Stomach (tissue), 19 donors: ENCODE measurements at places on chromosomes 4 and X. TPM values are rescaled to one million over a fixed set of nuclear protein-coding genes. Genes with fewer than 3 reads are reported as not detected.

Gene CLDN34
- not detected for polyA plus RNA-seq

Gene MTMR8
- 0.98 TPM for polyA plus RNA-seq

Gene MAGEA12
- not detected for polyA plus RNA-seq

Gene DCAF12L1
- 0.18 TPM for polyA plus RNA-seq

Gene ANOS1
- polyA plus RNA-seq = 1.3 TPM

DNA sequence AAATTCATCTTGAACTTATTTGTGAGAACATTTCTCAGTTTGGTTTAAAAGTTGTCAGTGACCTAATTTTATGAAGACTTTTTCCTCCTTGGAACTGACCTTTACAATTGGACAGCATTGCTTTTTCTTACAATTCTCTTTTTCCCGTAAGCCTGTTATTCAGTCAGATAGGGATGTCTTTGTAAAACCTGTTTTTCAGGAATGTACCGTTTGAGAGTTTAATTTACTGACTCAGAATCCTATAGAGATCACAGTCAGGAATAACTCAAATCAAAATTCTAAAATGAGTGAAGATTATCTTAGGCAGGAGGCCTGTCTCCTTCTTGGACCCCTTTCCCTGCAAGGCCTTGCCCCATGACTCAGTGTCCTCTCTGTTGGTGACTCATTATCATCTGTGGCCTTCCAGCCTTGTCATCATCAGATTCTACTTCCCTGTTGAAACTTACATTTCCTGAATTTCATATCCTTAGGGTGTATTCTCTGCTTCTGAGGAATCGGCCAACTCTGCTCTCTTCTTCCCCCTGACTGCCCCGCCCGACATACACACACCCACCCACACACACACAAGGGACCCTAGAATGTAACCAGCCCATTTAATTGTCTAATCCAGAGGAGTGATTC, 99.8 kb downstream of the ARHGAP10 start:
- peak; percentile 49 for DNase-seq
- peak overlapping the region; percentile 80 for H3K27ac ChIP-seq
- no peaks in the 10 kb centered on the region for H3K27me3 ChIP-seq
- H3K36me3 ChIP-seq = no peaks in the 10 kb centered on the region
- H3K4me1 ChIP-seq = peaks cover 58% of the 10 kb centered on the region

DNA sequence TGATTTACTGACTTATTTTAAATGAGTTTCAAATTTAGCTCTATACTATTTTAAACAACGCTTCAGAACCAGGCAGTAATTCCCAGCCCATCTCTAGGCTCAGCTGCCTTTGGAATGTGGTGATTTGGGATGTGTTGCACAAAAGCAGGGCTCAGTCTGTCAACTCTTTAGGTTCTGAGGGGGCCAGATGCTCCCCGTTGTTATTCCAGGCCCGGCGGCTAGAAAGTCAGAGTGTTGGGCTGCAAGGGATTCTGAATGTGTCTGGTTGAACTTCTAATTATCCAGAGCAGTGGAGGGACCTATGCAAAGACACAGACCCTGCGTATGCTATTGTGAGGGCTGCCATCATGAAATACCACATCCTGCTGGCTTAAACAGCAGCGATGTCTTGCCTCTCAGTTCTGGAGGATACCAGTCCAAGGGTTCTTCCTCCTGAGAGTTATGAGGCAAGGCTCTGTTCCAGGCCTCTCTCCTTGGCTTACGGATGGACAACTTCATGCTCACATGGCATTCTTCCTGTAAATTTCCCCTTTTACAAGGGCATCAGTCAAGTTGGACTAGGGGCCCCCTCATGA, 123.2 kb upstream of the TRIM2 start:
- no peak overlapping the region for H3K4me3 ChIP-seq
- H3K27ac ChIP-seq = no peak overlapping the region
- no peaks in the 10 kb centered on the region for H3K27me3 ChIP-seq
- H3K4me1 ChIP-seq = peaks cover 18% of the 10 kb centered on the region

- H3K27ac ChIP-seq = no peak overlapping the region
- no peaks in the 10 kb centered on the region for H3K27me3 ChIP-seq
- H3K4me1 ChIP-seq = peaks cover 30% of the 10 kb centered on the region
- H3K4me3 ChIP-seq = no peak overlapping the region
Observed at GRCh38 chr4:44722001-44722400, 4.4 kb downstream of the GNPDA2 start.

- H3K27me3 ChIP-seq = no peaks in the 10 kb centered on the region
- no peaks in the 10 kb centered on the region for H3K4me1 ChIP-seq
- H3K36me3 ChIP-seq = no peaks in the 10 kb centered on the region
- H3K27ac ChIP-seq = no peak overlapping the region
Observed at GRCh38 chr4:26214994-26215393, 105.8 kb upstream of the RBPJ start.

DNA sequence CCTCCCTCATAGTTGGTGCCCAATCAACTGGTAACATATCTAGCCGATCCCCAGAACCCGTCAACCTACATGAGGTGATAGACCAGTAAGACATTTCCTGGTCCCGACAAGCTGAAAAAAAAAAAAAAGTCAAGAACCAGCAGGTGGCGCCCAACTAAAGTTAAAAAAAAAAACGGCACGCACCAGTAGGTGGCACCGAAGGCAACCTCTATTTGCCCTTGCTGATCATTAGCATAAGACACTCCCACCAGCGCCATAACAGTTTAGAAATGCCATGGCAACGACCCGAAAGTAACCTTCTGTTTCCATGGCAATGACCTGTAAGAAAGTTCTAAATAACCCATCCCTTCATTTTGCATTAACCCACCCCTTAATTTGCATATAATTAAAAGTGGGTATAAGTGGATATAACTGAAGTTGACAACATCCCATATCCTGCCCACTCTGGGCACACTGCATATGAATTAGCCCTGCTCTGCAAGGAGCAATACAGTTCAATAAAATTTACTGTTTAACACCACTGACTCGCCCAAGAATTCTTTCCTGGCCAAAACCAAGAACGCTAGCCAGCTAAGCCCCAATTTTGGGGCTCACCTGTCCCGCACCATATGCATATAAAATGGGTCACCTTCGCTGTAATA, 83.9 kb upstream of the SPANXB1 start:
- H3K27ac ChIP-seq = no peak overlapping the region
- peak; percentile 27 for DNase-seq
- H3K4me3 ChIP-seq = no peak overlapping the region
- no peaks in the 10 kb centered on the region for H3K36me3 ChIP-seq
- no peaks in the 10 kb centered on the region for H3K4me1 ChIP-seq

- H3K4me3 ChIP-seq = no peak overlapping the region
- H3K36me3 ChIP-seq = no peaks in the 10 kb centered on the region
- no peaks in the 10 kb centered on the region for H3K4me1 ChIP-seq
- no peak overlapping the region for H3K27ac ChIP-seq
Observed at GRCh38 chr4:20347531-20347930, 95.8 kb downstream of the SLIT2 start.

GRCh38 chr4:11497212-11497806, 68.6 kb upstream of the HS3ST1 start:
- H3K4me3 ChIP-seq = no peak overlapping the region
- no peaks in the 10 kb centered on the region for H3K27me3 ChIP-seq
- H3K36me3 ChIP-seq = no peaks in the 10 kb centered on the region
- H3K27ac ChIP-seq = no peak overlapping the region
- no peak for DNase-seq

DNA sequence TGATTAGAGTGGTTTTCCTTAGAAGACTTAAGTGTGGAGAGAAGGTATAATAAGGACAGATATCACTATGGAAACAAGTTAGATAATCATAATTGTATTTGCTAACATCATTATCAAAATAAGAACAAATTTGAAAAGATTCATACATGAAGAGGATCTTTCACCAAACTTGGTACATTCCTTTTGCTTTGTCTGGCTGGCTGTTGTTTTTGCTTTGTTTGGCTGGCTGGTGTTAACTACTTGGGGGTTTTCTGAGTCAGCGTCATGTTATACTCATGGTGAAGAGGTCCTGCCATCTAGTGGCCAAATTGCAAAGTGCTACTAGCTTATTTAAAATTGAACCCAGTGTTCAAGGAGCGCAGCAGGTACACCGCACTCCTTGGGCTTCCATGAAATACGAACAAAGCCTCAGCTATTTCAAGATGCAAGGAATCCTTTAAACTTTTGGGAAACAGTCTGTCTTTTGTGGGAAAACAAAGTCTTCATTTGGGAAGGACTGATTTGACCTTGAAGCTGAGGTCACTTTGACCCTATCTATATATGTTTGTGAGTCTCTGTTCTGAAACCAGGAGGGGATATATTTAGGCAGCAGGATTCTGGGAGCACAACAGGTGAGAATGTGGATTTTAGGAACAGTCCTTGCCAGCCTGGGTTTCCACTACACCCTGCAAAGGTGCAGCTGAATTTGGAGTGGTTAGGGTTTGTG, 129.7 kb downstream of the PLS3 start:
- H3K4me1 ChIP-seq = no peaks in the 10 kb centered on the region
- no peak overlapping the region for H3K4me3 ChIP-seq
- peaks cover 15% of the 10 kb centered on the region for H3K27me3 ChIP-seq
- H3K27ac ChIP-seq = no peak overlapping the region

GRCh38 chr4:186829097-186829496, 105.4 kb upstream of the FAT1 start:
- no peaks in the 10 kb centered on the region for H3K36me3 ChIP-seq
- no peaks in the 10 kb centered on the region for H3K4me1 ChIP-seq
- no peak overlapping the region for H3K27ac ChIP-seq
- no peak overlapping the region for H3K4me3 ChIP-seq

DNA sequence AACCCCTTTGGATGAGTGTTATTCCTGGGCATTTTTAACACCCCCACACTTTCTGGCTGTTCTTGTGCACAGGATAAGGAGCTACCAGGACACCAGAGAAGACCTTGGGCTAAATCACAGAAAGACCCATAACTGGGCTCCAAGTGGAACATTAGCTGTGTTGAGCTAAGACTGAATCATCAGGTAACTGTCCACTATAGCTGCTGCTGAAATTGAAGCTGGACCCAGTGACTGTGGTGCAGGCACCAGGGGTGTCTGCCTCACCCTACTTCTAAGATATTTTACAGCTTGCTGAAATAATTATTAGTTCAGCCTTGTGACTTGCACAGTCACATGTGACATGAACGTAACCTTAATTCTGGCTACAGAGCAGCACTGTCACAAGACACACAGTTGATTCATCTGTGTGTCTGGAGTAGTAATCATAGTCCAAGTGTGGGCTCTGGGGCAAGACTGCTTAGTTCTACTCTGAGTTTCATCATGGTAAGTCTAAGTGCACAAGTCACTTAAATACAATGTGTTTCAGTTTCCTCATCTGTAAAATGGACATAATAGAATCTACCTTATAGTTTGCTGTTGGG, 127.4 kb downstream of the SLC39A8 start:
- no peaks in the 10 kb centered on the region for H3K36me3 ChIP-seq
- H3K4me3 ChIP-seq = no peak overlapping the region
- no peak for DNase-seq
- H3K27me3 ChIP-seq = no peaks in the 10 kb centered on the region

GRCh38 chrX:2631743-2632532, 59.2 kb upstream of the CD99 start:
- no peaks in the 10 kb centered on the region for H3K27me3 ChIP-seq
- H3K4me1 ChIP-seq = no peaks in the 10 kb centered on the region
- DNase-seq = no peak
- no peak overlapping the region for H3K4me3 ChIP-seq

DNA sequence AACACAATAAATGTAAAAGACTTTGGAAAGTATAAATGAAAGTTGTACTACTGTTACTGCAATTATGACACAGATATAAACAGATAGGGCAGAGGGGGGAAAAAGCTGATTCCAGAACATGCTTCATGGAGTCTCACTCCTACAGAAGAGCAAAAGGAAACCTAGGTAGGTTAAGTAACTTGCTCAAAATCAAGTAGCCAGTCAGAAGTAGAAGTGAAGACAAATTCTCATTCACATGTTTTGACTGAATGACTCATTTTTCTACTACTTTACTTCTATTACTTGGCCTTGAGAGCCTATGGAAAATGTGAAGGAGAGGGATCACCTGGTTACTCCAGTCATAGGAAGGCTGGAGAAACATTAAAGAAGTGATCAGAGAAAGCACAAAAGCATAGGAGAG, 23.6 kb upstream of the RASGEF1B start:
- H3K27me3 ChIP-seq = no peaks in the 10 kb centered on the region
- no peak for DNase-seq
- H3K4me1 ChIP-seq = no peaks in the 10 kb centered on the region
- no peak overlapping the region for H3K4me3 ChIP-seq

GRCh38 chr4:13103382-13104015, 380.6 kb downstream of the RAB28 start:
- no peaks in the 10 kb centered on the region for H3K36me3 ChIP-seq
- H3K27me3 ChIP-seq = no peaks in the 10 kb centered on the region
- no peak overlapping the region for H3K4me3 ChIP-seq
- H3K4me1 ChIP-seq = no peaks in the 10 kb centered on the region

- no peak overlapping the region for H3K4me3 ChIP-seq
- H3K27me3 ChIP-seq = no peaks in the 10 kb centered on the region
- H3K4me1 ChIP-seq = no peaks in the 10 kb centered on the region
Observed at GRCh38 chrX:34877436-34877835, 65.2 kb upstream of the FAM47B start.

- no peak overlapping the region for H3K27ac ChIP-seq
- H3K27me3 ChIP-seq = no peaks in the 10 kb centered on the region
- H3K36me3 ChIP-seq = no peaks in the 10 kb centered on the region
- no peaks in the 10 kb centered on the region for H3K4me1 ChIP-seq
- no peak overlapping the region for H3K4me3 ChIP-seq
- no peak for DNase-seq
Observed at GRCh38 chr4:33465565-33465964, 2745.4 kb downstream of the PCDH7 start.

DNA sequence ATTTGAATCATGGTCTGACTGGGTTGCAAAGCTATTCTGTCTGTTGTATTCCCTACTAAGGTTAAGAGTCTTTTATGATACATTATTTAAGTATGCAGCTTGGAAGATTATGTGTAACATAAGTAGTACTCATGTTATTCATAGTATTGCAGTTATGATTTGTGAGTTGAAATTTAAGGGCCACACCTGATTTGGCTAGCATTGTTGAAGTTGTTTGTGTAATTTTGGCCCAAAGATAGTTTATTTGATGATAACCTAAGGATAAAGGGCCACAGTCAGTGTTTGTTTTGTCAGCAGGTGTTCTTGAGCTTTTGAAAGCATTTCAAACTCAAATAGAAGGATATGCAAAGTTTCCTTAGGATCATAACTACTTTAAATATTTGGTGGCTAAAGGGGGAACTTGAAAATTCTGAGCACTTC, 38.9 kb downstream of the NUDT9 start:
- no peaks in the 10 kb centered on the region for H3K4me1 ChIP-seq
- H3K27me3 ChIP-seq = no peaks in the 10 kb centered on the region
- no peak overlapping the region for H3K27ac ChIP-seq
- H3K4me3 ChIP-seq = no peak overlapping the region

- no peak for DNase-seq
- H3K4me1 ChIP-seq = no peaks in the 10 kb centered on the region
- H3K27ac ChIP-seq = peak within 1 kb of the TSS; percentile 32
- H3K4me3 ChIP-seq = peak within 1 kb of the TSS; percentile 15
- peaks cover 17% of the 10 kb centered on the region for H3K36me3 ChIP-seq
Observed at GRCh38 chrX:71301195-71301924, at the start of gene ITGB1BP2. ITGB1BP2 (plus strand) TSS chrX:71301750; CDS start chrX:71301807, 57 bp downstream.

- H3K27me3 ChIP-seq = no peaks in the 10 kb centered on the region
- H3K4me3 ChIP-seq = no peak overlapping the region
- no peak for DNase-seq
- peaks cover 37% of the 10 kb centered on the region for H3K4me1 ChIP-seq
- no peak overlapping the region for H3K27ac ChIP-seq
Observed at GRCh38 chr4:183141997-183142396, 42.9 kb downstream of the WWC2 start.
